Stimulated activated CD8-positive, alpha-beta memory T cell treated with anti-CD3 and anti-CD28 coated beads, Interleukin-2, amount 100 ng/mL, for 1 hour (primary cell): ENCODE measurements at places on chromosomes 6 and 20.

GRCh38 chr6:122365775-122366403, 33.6 kb upstream of the HSF2 start:
- DNase-seq, result no peak

DNA sequence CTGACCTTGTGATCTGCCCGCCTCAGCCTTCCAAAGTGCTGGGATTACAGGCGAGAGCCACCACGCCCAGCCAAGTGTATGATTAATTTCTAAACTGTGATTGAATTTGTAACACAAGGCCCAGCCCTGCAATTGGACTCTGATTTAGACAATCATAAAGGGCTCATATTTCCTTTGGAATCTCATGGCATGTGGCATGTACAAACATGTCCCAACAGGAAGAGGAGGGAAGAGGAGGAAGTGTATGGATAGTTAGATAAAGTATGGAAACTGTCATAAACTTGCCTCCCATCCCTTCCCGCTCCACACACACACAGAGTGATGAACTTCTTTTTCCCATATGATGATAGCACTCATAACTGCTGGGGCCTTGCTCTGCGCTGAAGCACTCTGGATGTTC, 27.2 kb upstream of the QKI start:
- no peak for DNase-seq

DNA sequence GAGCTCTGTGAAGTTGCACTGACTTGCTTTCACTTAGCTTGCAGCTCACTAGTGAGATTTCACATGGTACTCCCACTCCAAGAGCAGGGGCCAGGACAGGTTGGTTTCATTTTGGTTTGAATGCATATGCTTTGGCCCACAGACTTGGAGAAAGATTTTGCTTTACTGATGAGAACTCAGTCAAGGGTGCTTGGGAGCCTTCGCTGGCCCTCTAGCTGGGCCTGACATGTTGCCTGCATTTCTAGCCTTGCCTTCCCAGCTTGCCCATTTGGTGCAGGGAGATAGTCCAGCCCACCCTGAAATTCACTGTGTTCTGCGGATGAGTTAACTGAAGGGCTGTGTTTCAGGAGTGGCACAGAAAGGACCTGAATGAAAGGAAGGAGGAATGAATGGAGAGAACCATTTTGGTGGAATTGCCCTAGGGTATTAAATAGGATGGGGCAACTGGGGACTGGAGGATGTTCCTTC, 1.9 kb downstream of the SGK1 start:
- DNase-seq, result no peak

DNA sequence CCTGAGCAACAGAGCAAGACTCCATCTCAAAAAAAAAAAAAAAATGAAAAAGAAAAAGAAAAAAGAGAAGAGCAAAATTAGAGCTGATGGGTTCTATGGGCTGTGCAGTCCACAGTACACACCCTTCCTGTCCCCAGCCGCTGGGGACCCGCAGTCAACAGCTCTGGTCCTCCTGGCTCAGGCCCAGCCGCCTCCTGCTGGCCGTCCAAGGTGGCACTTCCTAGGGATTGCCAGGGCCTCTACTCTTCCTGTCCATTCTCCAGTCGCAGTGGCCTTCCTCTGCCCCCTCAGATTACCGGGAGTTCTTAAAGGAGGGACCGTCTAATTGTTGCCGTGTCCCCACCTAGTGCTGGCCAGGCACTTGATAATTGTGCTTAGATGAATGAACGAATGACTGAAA, 41.7 kb downstream of the TMEM242 start:
- no peak for DNase-seq

DNA sequence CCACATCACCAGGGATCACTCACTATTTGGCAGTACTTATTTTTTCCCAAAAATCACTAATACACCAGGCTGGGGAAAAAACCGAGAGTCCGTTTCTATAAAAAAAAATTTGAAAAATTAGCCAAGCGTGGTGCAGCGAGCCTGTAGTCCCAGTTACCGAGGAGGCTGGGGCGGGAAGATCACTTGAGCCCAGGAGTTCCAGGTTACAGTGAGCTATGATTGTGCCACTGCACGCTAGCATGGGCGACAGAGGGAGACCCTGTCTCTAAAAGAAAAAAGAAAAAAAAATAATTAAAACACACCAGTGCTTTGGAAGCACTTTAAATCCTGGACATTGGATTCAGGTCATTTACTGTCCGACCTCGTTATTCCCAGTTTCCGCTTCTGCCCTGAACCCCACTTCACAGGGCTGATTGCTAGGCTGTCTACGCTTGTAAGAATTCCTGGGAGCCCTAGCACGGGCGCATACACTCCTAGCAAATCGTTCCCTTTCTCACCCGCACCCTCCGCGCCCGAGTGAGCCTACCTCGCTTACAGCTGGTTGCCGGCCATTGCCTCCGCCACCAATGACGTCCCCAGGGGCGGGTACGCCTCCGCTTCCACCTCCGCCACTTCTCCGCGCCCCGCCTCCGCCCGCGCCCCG, at the start of gene TPMT:
TSS of gene TPMT (minus strand) at position 571 of the 643 bp plus-strand sequence. CDS start 5,950 bp downstream, outside the sequence.
- DNase-seq, result no peak

DNA sequence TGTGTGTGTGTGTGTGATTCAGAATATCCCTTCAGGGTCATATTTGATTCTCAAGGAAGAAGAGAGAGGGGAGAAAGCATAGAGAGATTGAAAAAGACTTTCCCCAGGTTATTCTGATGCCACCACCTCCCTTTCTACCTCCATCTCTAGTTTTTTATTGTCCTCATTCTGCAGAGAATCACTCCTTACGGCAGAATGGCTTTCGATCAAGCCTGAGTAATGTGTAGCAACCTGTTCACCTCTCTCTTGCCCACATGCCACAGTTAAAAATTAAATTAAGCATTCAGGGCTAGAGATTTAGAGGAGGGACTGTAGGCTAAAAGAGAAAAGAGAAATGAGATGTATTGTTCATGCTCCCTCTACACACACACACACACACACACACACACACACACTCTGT, 18.1 kb downstream of the KLHL32 start:
- DNase-seq, result no peak

DNA sequence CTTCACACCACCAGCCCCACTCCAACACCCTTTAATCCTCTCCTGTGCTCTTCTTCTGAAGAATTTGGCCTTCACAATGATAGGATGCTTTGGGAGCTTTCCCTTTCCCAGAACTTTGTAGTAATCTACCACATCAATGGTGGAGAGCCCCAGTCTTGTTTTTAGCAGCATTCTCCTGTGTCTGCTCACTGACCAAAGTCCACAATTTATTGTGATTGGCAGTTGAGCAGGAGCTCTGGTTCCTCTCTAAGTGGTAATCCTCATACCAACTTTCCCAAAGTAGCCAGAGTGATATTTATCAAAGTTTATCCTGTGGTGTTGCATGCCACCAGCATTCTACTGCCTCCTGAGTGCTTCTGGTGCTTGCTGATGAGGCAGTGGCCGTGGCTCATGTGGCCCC, 29.0 kb upstream of the OPN5 start:
- no peak for DNase-seq
